ENCODE measurements at places on chromosomes 6 and 20. TPM values are rescaled to one million over a fixed set of nuclear protein-coding genes. Genes with fewer than 3 reads are reported as not detected.

NCOA6 gene
- polyA plus RNA-seq = 52.1 TPM

ZSWIM1 gene
- polyA plus RNA-seq = 21.3 TPM

RBPJL gene
- not detected for polyA plus RNA-seq

KCNG1 gene
- 7.6 TPM for polyA plus RNA-seq

GABRR1 gene
- 1.2 TPM for polyA plus RNA-seq

PCMT1 gene
- polyA plus RNA-seq = 88.6 TPM

DEFB124 gene
- not detected for polyA plus RNA-seq

FAM50B gene
- polyA plus RNA-seq = 12.2 TPM

TRIM31 gene
- polyA plus RNA-seq = not detected

HNF4A gene
- polyA plus RNA-seq = 73.1 TPM

HRH3 gene
- polyA plus RNA-seq = 0.11 TPM

GJA1 gene
- polyA plus RNA-seq = 53.2 TPM

CD24 gene
- polyA plus RNA-seq = 1,043 TPM

PCSK2 gene
- 0.62 TPM for polyA plus RNA-seq

SIRPB1 gene
- 0.25 TPM for polyA plus RNA-seq

KCNS1 gene
- polyA plus RNA-seq = 0.43 TPM

ZBTB12 gene
- 35.2 TPM for polyA plus RNA-seq

RAE1 gene
- polyA plus RNA-seq = 57.4 TPM

CST9L gene
- not detected for polyA plus RNA-seq

SMPDL3A gene
- polyA plus RNA-seq = 12.4 TPM

PNLDC1 gene
- 0.18 TPM for polyA plus RNA-seq

ZC2HC1B gene
- not detected for polyA plus RNA-seq

FAM217A gene
- polyA plus RNA-seq = 4.7 TPM

C20orf202 gene
- 0.33 TPM for polyA plus RNA-seq

SDHAF4 gene
- 19.4 TPM for polyA plus RNA-seq

TRERF1 gene
- 14.1 TPM for polyA plus RNA-seq

DNAAF9 gene
- polyA plus RNA-seq = 38.2 TPM

WFDC10B gene
- not detected for polyA plus RNA-seq

C6orf163 gene
- polyA plus RNA-seq = 5.6 TPM

RAB44 gene
- polyA plus RNA-seq = 0.06 TPM

PNISR gene
- 410 TPM for polyA plus RNA-seq

SYNGAP1 gene
- polyA plus RNA-seq = 31.5 TPM
